Activated T-helper 9 cell treated with anti-CD3 and anti-CD28 coated beads, Interleukin-2, amount 50 U/mL, for 16 hours (primary cell): ENCODE measurements at places on chromosomes 1 and 21.

DNA sequence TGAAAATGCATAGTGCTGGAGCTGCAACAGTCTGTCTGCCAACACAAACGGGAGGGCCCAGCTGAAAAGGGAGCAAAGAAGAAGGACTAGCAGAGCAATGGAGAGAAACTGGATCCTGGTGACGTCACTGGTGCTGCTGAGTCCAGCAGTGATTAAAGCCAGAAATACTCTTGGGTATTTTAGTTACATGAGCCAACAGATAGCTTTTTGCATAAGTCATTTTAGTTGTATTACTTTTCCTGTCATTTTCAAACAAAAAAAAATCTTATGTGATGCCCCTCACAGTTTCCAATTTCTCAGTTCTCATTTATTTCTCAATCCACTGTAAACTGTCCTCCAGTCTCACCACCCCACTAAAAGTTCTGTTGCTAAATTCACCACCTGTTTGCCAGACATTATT is 38.7 kb upstream of the NEK7 start:
- no peak for DNase-seq

DNA sequence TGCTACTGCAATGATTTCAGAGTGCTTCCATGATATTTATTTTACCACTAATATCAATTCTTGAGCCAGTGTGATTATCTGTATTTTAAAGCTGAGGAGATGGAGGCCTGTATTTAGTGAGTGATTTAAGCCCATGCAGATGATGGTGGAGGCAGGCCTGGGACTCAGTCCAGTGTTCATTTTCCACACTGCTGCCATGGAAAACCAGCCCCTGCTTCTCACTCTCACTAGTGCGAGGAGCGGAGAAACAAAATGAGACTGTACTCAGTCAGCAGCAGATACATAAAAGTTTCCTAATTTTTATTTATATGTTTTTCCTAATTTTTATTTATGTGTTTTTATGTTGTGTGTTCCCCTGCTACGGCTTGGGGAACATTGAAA is 32.8 kb downstream of the LRRC8B start:
- DNase-seq, result no peak

GRCh38 chr1:165539908-165540307 is 3.9 kb upstream of the LRRC52 start:
- no peak for DNase-seq

DNA sequence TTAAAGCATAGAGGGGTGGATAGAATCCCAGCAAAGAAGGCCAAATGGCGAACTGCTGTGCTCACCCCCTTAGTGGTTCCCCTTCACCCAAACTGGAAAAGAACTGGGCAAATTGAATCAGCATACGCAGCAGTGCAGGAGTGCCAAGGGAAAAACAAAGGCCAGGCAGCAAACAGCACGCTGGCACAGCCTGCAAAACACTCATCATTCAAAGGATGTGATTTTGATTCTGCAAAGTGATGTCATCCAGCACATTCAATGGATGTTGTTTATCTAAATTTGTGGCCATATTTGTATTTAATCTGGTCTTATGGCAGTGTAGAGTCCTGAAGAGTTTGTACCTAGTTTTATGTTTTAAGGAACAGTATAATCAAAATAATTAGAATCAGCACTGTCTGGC is 71.8 kb upstream of the ECE1 start:
- no peak for DNase-seq

DNA sequence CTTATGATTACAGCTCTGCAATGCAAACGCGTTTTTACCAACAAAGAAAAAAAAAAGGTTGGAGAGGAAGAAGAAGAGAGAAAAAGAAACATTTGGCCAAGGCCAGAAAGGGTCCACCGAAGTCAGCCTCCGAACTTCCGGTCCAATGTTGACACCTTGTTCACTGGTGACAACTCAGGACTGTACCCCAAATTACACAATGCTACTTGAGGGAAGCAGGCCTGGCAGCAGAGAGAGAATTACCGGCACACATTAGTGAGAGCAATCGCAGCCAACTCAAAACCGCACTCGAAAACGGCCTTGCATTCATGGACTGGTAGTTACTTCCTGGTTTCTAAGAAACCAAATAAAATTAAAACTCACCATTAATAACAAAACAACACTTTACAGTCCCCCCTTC is 652.5 kb downstream of the KIF26B start:
- no peak for DNase-seq

GRCh38 chr1:29683472-29683871 is 447.1 kb downstream of the PTPRU start:
- no peak for DNase-seq

GRCh38 chr1:87155170-87155569 is 173.5 kb upstream of the LMO4 start:
- no peak for DNase-seq

- DNase-seq, result no peak
These were observed 220.7 kb downstream of the LTN1 start for GRCh38 chr21:28771790-28772501.

DNA sequence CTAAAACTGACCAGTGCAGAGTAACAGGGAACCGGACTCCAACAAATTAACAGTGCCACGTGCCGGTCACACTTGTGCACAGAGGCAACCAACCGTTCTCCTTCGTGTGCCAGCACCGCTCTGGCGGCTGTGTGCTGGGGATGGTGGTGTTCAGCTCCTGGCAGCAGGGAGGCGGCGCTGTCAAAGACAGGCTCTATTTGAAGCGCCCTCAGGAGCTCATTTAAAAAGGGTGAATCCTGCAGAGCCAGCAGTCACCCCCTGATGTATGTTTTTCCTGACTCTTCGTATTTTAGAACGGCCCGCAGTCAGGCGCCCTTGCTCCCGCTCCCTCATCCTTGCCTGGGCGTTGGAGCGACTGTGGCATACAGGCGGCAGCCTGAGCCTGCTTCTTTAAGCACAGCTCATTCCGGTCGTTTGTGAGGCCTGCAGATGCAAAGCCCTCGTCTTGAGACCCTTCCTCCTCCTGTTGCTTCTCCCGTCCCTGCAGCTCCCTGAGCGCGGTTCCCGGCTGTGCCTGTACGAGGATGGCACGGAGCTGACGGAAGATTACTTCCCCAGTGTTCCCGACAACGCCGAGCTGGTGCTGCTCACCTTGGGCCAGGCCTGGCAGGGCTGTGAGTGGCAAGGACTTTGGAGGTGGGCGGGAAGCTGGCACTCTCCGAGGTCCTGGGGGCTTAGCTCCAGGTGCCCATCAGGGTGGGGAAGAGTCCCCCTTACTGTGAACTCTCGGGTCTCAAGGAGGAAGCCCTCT is 1.1 kb downstream of the DFFB start:
- no peak for DNase-seq
